ENCODE measurements at places on chromosomes 7 and 10.
A peak's percentile ranks its signal among the peaks of the same experiment; 100 is the strongest.

- DNase-seq, result no peak
Measured at GRCh38 chr10:85915245-85915846, 451.2 kb downstream of the GRID1 start.

- no peak for DNase-seq
Measured at GRCh38 chr10:44402465-44403195, 17.7 kb upstream of the CXCL12 start.

DNA sequence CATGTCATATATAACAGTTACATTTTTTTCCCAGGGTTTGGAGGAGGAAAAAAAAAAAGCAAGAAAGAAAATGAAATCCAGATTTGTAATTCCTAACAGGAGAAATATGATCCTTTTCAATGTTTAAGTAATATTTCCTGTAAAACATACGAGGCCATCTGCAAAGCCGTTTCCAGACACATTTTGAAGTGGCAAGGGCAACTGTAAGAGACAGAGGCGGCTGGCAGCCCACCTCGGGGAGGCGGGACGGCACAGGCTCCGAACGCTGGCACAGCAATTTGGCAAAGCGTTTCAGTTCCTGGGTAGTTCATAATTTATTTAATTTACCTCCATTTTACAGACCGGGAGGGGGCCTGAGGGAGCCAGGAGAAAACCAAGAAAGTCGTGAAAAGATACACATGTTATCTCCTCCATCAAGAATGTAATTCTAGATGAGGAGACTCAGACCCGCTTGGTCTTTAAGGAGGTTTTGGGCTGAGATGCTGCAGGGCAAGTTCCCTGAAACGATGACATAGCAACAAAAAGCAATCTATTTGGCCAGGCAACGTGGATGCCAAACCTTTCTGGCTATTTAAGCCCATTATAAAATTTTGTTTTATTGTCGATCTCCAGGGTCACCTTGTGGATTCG is 448.5 kb upstream of the MKI67 start:
- DNase-seq, result no peak

DNA sequence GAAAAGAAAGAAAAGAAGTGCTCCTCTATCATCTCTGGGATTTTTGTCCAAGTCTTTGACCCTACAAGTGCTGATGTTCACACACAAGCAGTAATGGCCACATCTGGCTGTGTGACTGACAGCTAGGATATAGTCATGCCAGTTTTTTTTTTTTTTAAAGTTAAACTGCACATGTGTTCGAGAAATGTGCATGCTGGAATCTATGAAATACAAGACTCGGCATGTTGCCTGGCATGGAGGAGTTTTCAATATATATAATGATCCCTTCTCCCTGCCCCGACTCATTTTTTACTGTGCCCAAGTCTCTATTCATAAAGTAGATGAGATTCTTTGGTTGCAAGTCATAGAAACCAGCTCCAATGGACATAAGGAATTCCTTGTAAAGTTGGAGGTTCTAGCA is 60.4 kb upstream of the FGFR2 start:
- no peak for DNase-seq

DNA sequence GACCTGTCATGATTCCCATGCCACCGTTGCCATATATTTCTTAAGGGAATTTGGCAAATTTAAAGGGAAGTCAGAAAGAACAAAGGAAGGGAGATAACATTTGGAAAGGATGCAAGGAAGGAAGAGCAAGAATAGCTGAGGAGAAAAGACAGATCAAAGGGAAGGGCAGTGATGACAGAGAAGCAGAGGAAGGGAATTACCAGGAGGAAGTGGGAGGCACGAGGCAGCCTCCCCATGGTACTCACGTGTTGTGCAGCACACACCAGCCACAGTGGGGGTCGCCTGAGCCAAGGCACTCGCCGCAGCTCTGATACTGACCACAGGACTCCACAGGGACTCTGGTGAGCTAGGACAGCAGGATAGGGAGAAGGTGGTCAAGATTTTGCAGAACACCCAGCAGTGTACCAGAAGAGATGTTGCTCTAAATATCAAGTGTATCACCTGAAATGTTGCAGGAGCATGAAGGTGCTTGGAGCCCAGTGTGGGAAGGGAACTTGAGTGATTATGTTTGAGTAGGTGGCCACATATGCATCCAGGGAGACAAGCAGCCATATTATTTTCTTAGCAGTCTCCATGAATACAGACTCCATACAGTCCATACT is 335.3 kb downstream of the PLXNA4 start:
- DNase-seq, result no peak

DNA sequence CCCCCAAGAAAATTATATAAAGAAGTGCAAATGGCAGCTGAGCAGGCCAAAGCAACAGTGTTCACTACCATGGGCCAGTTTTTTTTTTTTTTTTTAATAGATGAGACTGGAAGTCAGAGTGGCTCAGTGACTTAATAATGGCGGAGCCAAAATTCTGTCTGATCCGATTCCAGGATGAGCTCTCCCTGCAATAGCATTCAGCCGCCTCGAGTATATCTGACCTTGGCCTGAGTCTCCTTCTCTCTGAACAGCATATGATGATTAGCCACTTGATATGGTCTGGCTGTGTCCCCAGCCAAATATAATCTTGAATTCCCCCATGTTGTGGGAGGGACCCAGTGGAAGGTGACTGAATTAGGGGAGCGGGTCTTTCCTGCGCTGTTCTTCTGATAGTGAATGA is 76.7 kb upstream of the PRLHR start:
- no peak for DNase-seq

DNA sequence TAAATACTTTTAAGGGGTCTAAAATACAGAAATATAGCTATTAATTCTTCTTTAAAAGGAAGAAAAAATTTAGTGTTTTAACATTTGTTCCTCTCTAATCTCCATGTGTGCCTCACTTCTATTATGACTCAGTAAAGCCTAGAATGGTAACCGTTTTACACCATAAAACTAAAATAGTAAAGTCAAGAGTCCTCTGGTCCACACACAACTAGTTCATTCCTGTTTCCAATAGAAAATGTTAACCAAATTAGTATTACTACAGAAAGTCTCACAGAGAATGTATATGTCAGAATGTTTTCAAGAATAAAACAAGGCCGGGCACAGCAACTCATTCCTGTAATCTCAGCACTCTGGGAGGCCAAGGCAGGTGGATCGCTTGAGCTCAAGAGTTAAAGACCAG is 55.8 kb downstream of the CNOT4 start:
- DNase-seq, result no peak

DNA sequence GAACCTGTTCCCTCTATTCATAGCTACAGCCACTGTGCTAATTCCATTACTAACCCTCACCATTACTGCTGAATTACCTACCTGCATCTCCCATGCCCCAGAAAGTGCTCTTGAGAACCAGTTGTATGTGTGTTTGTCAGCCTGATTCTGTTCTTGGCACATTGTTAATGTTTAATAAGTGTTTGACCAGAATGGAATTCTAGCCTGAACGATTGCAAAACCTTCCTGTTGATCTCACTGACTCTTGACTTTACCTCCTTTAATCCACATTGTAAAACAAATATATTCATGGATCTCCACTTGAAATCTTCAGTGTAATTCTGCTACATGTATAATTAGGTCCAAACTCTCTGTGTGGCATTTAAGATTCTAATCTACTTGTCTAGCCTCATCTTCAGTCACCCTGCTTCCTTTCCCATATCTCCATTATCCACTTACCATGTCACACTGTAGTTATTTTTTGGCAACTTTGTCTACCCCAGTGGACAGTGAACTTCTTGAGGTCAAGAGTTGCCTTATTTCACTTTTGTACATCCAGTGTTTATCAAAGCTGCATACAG is 4.9 kb downstream of the ZNF277 start:
- peak; percentile 81 for DNase-seq

DNA sequence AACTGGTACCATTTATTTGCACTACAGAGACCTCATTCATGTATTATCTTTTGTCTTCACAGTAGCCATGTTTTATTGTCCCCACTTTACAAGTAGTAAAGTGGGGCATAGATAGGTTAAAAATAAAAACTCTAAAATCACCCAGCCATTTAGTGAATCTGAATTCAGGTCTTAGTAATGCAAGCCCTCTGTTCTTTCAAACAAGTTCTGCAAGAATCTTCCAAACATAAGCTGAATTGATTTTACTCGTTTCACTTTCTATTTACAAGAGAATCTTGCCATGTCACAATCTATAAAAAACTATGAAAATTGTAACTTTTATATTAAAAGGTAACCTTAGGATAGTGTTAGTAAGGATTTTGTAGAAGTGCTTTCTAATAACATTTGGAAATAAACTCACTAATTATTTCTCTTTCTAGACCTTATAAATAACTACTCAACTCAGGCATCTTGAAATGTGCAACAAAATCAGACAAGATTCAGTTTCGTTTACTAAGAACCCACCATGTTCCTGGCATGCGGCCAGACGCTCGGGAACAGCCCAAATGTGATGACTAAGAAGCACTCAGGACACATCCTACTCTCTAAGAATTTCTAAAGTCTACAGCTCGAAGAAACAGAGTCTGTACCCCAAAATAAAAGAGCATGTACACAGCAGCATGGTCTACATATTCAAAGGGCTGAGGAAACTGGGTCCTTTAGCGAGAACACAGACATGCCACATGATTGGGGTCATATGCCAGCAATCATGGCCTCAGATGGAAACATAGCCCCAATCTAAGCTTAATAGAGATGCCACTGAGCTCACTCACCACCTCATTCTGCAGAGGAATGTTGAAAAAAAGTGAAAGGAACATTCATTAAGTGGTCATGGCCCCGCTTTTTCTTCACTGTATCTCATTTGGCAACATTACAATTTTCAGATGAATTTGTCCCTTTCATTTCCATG is 167.6 kb downstream of the AMPH start:
- no peak for DNase-seq

DNA sequence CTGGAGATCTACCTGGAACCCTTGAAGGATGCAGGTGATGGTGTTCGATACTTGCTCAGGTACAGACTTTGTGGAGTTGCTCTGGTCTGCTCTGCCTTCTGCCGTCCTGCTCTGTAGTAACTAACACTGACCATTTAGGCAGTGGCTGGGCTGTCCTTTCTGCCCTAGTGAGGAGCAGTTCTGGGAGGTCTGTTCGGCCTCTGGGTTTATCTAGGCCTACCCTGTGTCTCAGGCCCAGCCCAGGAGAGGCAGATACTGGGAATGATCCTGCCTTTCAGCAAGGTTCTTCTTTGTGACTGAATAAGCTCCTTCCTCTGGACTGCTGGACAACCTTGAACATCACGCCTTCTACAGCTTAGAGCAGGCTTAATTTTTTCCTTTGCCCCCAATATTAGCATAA is 1.7 kb downstream of the ZFYVE27 start:
- no peak for DNase-seq

DNA sequence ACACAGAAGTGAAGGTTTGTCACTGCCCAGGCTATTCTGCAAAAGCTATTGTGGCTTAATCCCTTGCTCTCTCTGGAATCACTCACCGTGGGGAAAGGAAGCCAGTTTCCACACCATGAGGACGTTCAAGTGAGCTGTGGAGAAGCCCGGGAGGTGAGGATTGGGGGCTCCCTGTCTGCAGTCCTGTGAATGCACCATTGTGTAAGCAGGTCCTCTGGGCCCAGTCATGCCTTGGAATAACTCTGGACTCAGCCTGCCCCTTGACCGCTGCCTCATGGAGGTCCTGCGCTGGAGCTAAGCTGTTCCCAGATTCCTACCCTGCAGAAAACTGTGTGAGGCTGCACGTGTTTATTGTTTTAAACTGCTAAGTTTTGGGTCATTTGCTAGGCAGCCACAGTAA is 33.5 kb downstream of the LYZL2 start:
- no peak for DNase-seq

- peak; percentile 79 for DNase-seq
Measured at GRCh38 chr10:122648599-122649428, 50.8 kb downstream of the C10orf120 start.

GRCh38 chr7:130741331-130741995 is 7.5 kb upstream of the KLF14 start:
- no peak for DNase-seq
